HT-29 (cell line): ENCODE measurements at places on chromosomes 5 and 9.

- no peak for DNase-seq
These were observed 39.9 kb downstream of the ATG10 start for GRCh38 chr5:82011761-82012160.

DNA sequence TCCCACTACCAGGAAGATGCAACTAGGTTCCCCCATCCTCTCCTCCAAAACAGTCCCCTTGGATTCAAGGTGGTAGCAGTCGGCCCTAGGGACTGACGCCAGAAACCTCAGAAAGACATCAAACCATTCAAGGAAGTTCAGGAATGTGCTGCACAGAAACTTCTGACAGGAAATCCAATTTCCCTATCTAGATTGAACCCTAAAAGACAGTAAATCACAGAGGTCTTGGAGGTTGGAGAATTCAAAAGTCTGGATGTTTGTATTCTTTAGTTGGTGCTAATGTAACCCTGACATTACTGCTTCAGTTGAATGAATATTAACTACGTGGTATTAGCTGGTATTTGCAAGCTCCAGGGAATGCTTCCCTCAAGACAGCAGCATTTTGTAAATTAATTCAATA lies 125.3 kb downstream of the SYK start:
- no peak for DNase-seq

DNA sequence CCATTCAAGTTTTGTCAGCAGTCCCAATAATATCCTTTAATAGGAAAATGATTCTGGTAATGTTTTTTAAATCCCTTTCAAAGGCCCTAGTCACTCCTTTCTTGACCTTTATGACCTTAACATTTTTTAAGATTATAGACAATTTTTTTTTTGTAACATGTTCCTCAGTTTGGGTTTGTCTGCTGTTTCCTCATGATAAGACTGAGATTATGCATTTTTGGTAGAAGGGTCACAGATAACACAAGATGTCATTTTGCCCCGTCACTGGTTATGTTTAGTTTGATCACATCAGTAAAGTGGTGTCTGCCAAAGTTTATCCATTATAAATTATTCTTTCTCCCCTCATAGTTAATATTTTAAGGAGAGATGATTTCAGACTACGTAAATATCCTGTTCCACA lies 16.0 kb upstream of the PTPDC1 start:
- no peak for DNase-seq

DNA sequence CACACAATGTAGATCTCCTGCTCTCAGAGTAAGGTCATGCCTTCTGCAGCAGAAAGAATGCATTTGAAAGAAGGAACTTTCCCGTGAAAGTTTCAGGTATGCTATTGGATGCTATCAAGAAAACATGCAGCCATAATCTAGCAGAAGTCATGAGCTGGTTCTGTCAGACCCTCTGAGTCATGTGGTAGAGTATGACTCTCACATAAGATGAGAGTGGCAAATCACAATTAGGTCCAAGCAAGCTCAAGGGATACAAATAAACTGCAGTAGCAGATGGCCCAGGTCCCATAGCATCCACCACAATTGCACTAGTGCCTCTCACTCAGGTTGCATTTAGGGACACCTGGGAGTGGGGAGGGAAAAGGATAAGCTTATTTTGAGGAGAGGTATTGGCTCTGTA lies 292.8 kb downstream of the ASTN2 start:
- DNase-seq: no peak

DNA sequence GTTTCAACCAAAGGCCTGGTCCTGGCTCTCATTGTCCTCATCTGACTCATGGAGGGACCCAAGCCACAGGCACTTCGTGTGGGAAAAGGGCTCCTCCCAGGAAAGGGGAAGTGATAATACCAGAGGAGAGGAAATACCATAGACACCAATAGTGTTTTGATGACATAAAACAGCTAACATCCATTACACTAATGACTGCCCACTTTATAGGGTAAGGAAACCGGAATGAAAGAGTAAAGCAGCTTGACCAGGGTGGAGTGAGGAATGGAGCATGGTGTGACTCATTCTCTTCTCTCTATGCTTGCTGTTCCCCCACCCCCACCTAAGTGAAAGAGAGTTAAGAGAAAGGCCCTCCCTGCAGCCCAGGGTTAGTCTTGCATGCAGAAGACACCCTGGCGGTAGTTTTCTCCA lies 67.4 kb upstream of the HRH2 start:
- peak; percentile 48 for DNase-seq

DNA sequence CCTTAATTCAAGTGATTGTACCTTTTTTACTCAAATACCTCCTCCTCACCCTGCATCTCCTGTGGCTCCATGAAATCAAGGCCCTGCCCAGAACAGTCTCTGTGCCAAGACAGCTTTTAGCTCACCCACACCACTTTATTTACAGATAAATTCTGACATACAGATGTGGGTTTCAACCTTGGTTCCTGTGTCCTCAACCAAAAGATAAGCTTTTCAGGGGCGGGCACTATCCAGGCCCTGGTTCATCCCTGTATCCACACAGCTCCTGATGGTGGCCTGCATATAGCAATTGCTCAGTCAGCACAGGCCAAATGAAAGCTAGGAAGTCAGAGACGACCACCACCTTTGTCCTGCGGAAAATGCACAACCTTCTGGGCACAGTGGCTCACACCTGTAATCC lies 8.3 kb downstream of the SHB start:
- no peak for DNase-seq

GRCh38 chr9:70817311-70817710 lies 304.1 kb downstream of the TRPM3 start:
- no peak for DNase-seq

GRCh38 chr9:114178756-114179450 lies 23.6 kb downstream of the COL27A1 start:
- no peak for DNase-seq

DNA sequence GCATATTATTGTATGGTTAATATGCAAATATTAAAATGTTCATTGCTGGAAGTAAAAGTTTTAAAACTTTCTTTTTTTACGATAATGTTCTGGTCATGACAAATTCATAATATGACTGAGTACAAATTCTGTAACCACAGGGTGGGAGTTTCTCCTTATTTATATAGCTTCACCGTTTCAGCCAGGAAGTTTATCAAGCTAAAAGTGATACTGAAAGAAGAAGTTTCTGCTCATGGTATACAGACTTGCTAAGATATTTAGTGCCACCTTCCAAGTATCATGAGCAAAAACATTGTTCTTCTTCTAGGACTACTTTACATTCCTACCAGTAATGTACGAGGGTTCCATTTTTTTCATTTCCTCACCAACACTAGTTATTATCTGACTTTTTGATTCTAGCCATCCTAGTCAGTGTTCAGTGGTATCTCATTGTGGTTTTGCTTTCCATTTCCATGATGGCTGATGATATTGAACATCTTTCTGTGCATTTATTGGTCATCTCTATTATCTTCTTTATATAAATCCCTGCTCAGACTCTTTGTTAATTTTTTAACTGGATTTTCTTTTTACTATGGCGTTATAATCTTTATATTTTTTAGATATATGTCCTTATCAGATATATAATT lies 94.2 kb upstream of the PRRC1 start:
- DNase-seq: no peak

DNA sequence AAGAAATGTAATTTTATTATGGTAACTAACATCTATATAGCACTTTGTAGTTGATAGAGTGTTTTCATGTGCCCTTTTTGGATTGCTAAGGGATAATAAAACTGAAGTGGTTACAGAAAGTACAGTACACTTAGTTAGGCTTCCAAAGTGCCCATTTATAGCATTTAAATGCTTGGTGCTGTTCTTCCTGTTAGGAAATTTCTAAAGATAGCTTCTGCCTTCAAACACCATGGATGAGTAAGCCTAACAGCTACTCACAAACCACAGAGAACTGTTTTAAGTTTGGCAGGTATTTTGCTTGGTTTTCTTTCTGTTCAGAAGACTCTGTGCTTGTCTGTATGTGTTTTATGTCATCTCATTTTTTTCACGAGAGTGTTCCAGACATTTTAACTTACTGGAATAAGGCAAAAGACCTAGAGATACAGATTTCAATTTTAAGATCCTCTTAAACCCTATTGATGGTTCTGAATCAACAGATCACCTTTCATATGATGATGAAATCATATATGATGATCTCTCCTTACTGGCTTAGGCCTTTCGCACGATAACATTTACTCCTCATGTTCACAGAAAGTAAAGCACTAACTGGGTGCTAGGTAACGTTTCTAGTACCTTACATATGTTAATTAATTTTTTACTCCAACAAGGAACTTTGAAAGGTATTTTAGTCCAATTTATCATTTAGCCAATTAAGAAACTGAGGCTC lies 4.4 kb downstream of the RIMOC1 start:
- DNase-seq: no peak

DNA sequence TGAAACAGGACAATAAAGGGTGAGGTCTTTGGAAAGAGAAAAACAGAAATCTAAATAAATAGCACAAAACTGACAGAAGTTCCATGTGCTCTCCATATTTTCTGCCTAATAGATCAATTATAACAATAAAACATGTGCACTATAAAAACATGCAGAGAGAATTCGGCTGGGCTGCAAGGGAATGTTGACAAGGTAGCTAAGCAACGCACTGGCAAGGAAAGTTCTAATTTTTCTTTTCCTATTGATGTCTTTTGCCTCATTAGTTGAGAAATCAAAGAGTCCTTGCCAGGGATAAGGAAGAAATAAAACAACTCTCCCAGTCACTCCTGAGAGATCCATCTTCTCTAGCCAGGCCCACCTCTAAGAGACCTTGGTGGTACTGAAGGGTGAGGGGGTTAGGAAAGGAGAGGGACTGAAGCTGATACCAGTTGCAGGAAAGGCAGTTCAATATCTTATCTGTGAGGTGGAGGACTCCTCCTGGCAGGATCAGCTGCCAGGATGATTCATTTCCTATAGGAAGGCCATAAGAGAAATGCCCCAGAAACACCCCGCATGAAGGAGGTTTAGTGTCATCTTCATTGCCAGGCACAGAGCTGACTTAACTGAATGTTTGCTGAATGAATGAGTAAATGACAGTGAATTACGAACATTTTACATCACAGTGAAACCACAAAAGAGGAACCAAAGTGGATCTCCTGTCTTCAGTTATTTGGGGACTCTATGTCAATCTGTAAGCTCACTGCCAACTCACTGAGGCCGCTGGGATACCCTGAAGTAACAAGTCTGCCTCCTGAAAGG lies 63.7 kb upstream of the IFNK start:
- DNase-seq: peak; percentile 44

- DNase-seq: no peak
These were observed 562.4 kb downstream of the EBF1 start for GRCh38 chr5:158537366-158537765.

- DNase-seq: peak; percentile 63
These were observed 20.0 kb downstream of the APC start for GRCh38 chr5:112757468-112758208.

DNA sequence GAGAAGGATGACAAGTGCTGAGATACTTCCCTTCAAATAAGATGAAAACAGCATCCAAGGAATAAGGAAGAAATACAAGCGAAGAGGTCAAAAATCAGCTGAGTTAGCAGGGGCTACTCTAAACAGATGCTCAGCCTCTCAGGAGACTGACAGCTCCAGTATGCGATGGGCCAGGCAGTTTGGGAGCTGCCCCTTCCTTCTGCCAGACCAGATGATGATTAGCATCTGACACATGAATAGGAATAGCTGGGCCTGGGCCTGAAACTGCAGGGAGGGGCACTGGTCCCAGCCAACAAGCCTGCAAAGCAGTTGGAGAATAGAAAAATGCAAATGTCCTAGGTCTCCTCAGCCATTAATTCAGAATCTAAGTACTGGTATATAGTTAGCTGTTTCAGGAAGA lies 13.1 kb upstream of the MAP3K1 start:
- no peak for DNase-seq

DNA sequence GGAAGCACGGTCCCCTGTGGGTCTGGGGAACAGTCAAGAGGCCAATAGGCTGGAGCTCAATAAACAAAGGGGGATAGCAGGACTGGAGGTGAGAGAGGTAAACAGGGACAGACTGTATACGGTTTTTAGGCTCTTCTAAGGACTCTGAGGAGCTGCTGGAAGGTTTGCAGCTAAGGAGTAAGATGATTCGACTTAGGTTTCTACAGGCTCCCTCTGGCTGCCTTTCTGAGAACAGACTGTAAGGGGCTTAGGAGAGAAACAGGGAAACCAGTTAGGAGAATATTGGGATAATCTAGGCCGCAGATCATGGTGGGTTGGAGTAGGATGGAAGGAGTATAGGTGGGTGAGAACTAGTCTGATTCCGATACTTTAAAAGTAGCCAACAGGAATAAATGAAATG lies 10.4 kb downstream of the CDK5RAP2 start:
- DNase-seq: no peak

DNA sequence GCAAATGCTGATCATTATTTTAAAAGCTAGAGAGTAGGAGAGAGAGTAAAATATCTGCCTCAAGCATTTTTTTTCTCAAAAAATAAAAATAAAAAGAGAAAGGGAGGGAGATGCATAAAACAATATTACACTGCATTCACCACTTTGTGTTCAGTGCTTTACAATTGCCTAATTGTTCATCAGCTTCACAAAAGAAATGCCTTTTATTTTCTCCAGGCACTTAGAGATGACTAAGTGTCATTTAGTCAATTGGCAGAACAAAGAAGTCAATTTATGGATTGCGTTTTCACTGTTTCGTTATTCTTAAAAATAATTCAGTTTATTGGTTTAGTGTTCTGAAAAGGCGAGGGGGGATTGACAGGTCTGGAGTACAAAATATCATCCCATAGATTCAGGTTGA lies 232.5 kb upstream of the CCNH start:
- DNase-seq: no peak

DNA sequence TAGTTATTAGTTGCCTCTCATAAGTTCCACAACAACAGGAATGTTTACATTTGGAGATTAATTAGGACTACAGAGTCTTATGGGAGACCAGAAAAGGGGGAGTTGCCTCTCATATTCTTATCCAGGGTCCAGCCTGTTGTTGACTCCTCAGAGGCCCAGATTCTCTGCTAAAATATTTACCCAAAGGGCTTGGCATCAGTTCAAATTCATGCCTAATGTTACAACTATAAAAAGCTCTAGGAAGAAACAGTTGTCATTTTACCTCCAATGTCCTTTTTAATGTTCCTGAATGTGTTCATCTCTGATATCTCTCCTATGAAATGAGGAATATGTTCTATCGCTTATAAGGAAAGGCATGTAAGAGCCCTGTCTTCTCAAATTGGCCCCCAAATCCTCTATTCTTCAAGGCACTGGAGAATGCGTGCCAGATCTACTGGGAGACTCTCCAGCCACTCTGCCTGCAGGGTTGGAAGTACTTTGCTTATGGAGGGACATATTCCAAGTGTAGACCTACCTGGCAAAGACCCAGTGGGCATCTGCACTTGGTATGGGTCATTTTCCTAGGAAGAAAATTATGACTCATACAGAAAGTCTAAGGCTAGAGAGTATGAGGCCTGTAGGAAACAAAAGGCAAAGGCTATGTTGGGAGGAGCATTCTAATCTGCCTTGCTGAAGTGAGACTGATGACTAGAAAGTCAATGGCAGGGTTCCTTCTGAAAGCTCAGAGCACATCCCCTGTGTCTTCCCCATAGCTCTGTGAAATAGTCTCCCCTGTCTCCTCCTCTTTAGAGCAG lies 192.6 kb downstream of the ESM1 start:
- DNase-seq: no peak

- DNase-seq: no peak
These were observed 18.6 kb upstream of the TOMM5 start for GRCh38 chr9:37611014-37611413.

GRCh38 chr9:124671861-124672260 lies 99.2 kb downstream of the NR6A1 start:
- no peak for DNase-seq

- peak; percentile 93 for DNase-seq
These were observed at the start of gene ZNF474 for GRCh38 chr5:122129306-122129705. Gene ZNF474 (plus strand): TSS chr5:122129546. CDS start chr5:122151991, 22,445 bp downstream.

- peak; percentile 77 for DNase-seq
These were observed 18.3 kb upstream of the HSDL2 start for GRCh38 chr9:112361601-112362000.
